ENCODE measurements at places on chromosomes 3 and 15.

DNA sequence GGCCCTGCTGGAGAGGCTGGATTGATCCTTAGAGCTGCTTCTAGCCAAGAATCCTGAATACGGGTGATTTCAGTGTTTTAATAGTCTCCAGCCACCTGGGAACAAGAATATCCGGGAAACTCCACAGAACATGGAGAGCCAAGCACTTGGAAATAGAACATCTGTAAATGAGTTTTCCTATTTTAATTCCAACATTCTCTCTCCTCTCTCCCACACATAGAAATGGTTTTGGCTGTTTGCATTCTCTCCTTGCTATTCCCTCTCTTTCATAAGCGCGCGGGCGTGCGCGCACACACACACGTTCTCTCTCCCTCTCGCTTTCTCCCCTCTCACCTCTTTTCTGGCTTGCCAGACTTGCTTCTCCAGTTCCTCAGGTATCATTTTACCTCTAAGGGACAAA is 50.6 kb downstream of the GADL1 start:
- no peak for DNase-seq

- DNase-seq, result peak; percentile 21
These were observed 64.2 kb downstream of the SCAPER start for GRCh38 chr15:76840830-76841460.

GRCh38 chr3:16216373-16216935 is 42.0 kb downstream of the GALNT15 start:
- no peak for DNase-seq

DNA sequence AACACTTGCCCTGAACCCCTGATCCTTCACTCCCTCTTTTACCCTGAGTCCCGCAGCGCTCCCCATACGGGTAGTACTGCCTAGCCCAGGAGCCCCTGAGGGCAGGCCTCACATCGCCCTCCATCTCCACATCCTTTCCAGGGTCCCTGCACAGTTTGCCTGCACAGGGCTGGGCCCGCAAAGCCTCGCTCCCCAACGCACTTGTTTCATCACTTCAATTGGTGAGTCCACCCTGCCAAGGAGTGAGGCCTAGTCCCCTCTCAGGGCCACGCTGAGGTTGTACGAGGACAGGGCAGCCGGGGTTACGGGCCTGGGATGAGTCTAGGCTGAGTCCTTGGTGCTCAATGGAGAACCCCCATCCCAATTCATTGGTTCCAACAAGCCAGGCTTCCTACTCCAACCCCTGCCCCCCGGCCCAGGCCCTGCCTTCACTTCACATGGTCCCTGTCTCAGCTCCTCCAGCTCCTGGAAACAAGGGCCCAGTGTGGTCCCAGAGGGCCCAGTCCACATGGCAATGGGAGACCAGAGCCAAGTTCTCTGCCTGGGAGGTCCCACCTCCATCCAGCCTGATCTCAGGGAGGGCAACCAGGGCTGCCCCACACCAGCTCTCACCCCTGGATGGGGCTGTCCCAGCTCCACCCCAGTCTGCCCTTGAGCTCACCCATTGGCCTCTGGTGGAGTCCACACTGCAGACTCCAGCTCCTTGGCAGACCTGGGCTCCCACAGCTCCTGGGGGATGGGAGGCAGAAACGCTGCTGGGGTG is 12.4 kb upstream of the CLK3 start:
- no peak for DNase-seq

- DNase-seq, result no peak
These were observed 821.6 kb downstream of the SQOR start for GRCh38 chr15:46456456-46456855.

GRCh38 chr3:150582620-150583019 is 20.5 kb upstream of the SELENOT start:
- DNase-seq, result no peak

GRCh38 chr3:10777627-10778026 is 38.4 kb upstream of the SLC6A11 start:
- DNase-seq, result no peak

GRCh38 chr15:60004009-60004845 is at the start of gene FOXB1:
TSS of gene FOXB1 (plus strand) at chr15:60004311. CDS start at chr15:60004964, 653 bp downstream.
- DNase-seq, result no peak

DNA sequence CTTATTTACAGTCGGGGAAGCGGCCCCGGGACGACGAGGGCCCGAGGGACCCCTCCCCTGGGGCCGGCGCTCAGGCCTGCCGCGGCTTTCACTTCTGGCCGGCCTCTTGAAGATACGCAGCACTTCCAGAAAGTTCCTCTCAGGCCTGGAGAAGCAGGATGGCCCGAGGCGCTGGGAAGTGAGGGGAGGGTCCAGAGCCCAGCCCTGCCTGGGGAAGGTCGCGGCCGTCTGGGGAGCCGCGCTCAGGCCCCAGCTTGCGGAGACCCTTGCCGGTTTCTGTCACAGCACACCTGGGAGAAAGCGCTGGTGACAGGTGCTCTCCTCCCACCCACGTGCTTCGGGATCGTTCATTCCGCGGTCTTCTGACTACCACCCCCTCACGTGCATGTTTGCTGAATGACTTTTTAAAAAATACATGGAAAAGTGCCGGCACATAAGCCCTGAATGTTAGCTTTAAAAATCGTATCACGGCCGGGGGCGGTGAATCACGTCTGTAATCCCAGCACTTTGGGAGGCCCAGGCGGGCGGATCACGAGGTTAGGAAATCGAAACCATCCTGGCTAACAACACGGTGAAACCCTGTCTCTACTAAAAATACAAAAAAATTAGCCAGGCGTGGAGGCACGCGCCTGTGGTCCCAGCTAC is 727 bp upstream of the TM2D3 start:
- DNase-seq, result no peak

- peak; percentile 14 for DNase-seq
These were observed 168.2 kb downstream of the MBNL1 start for GRCh38 chr3:152436707-152437590.

DNA sequence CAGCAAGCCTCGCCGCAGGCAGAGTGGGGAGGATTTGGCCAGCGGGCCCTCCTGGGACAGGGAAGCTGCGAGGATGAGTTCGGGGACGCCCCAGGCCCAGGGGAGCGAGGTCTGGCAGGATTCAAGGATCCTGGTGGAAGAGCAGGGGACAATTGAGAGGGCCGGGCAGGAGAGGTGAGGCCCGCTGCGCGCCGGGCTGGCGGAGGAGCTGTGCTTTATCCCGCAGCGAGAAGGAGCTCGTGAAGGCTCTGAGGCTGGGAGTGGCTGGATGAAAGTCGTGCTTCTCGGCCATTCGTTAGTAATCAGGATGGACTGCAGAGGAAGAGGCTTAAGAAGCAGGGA is 3.6 kb downstream of the SLC51A start:
- DNase-seq, result no peak

- DNase-seq, result no peak
These were observed 43.6 kb downstream of the HMG20A start for GRCh38 chr15:77464129-77464865.

- peak; percentile 14 for DNase-seq
These were observed 85.4 kb upstream of the TPM1 start for GRCh38 chr15:62957130-62957529.

- no peak for DNase-seq
These were observed 113.7 kb downstream of the LRIG1 start for GRCh38 chr3:66386925-66387650.

DNA sequence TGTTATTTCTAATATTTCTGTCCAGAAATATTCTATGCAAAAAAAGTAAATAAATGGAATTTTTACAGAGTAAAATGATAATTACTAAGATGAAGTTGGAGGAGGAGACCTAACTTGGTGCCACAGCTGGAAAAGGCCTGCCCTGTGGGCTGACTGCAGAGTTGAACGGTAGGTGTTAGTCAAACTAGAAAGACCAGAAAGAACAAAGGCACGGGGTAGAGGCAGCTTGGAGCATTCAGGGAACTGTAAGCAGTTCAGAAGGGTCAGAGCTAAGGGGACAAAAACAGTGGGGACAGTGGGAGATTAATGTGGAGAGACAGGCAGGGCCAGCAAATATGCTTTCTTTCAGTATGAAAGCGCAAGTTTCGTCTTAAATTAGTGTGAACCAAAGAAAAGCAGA is 39.3 kb upstream of the PTPRG start:
- no peak for DNase-seq

GRCh38 chr3:123296836-123297626 is 95.3 kb downstream of the SEC22A start:
- no peak for DNase-seq

GRCh38 chr3:105137911-105138310 is 228.8 kb upstream of the ALCAM start:
- no peak for DNase-seq

DNA sequence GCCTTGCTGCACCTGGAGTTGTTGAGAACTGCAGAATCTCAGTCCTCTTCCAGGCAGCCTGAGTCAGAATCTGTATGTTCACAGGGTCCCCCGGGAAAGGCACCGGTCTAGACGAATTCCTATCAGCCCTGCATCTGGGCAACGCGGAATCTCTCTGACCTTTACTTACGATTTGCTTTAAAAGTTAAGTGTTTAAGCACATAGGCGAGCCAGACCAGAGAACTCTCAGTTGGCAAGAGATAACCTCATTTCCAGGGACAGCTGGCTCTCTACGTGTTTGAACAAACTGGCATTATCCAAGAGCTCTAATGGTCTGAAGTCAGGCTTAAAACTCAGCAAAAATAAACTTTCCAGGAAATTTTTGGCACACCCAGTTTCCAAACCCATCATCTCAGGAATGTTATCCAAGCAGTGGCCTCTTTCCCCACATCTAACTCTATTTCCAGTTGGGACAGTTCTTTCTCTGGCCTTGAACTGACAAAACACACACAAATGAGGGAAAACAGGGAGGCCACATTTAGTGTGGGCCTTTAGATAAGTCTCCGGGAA is 53.4 kb downstream of the HES1 start:
- DNase-seq, result no peak

DNA sequence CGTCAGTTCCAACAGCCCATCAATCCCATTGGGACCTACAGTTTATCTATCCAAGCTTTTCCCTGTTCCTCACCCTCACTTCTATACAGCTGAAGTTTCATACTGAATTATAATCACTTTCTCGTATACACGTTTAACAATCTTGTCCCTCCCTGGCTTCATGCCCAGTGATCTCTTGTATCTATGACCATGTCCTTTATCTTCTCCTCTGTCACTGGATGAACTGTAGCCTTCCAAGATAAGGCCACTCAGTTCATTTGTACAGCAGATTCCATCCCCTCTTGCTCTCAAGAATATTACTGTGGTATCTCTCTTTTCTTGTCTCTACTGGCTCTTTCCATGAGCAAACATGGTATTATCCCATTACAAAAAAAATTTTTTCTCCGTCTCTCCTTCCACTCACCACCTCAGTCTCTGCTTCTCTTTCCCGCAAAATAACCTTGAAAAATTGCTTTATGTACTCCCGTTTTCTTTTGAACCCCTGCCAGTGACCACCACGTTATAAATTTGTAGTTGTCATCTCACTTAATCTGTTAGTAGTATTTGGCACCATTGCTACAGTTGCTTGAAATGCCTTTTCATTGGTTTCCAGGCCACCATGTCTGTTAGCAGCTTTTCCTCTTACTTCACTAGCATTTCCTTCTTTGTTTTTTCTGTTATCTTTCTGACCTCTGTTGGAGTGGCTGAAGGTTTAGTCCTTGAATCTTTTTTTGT is 9.4 kb downstream of the CTNNB1 start:
- no peak for DNase-seq
